Stimulated activated CD4-positive, alpha-beta T cell treated with anti-CD3 and anti-CD28 coated beads, Interleukin-15, amount 100 ng/mL, for 48 hours (primary cell): ENCODE measurements at places on chromosomes 11 and 22.

GRCh38 chr11:10941414-10941813, 83.6 kb upstream of the ZBED5 start:
- DNase-seq = no peak

DNA sequence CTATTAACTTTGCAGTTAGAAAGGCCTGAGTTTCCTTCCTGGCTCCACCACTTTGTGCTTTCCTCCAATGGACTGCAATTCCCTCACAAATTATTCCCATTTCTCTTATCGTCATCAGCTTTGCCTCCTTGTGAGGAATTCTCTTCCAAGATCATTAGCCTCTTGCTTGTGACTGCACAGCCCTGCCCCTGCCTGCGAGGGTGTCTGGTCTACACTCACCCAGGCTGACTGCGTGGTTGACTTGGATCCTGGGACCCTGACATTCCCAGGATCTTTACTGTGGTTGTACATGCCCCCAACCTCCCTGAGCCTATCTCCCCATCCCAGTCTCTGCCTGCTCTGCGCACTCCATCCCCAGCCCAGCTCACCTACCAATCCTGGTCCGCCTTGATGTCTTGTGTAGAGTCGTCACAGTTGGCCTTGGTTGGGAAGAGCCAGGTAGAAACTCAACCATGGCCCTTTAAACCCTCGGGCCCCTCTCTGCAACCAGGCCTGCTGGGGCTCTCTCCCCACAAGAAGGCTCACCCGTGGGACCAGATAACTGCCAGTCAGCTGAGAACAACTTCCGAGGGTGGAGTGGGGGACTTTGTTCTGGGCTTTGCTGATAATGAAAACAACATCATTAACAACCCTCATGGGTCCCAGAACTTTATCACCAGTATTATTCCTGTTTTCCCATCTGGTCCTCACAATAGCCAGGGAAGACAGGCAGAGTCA, at the start of gene OR2AT4:
OR2AT4 (minus strand) TSS at position 421 of the 717 bp plus-strand sequence.
- DNase-seq = no peak

DNA sequence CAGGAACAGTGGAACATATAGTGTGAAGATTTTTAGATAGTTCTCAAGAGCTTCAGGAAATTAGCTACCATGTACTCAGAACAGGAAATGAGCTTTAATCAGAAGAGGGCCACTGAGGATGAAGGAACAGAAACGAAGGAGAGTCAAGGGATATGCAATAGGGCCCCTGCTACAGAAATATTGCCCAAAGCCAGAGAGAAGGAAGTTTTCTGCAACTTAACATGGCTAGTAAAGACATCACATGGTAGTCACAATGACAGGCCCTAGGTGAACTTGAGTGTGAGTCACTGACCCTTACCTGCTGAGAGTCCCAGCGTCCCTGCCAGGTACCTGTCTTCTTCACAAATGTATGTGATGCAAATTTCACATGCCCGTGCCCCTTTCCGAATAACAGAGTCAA, 25.2 kb upstream of the CARD16 start:
- DNase-seq = no peak

GRCh38 chr11:79092791-79093353, 348.0 kb downstream of the TENM4 start:
- DNase-seq = no peak

DNA sequence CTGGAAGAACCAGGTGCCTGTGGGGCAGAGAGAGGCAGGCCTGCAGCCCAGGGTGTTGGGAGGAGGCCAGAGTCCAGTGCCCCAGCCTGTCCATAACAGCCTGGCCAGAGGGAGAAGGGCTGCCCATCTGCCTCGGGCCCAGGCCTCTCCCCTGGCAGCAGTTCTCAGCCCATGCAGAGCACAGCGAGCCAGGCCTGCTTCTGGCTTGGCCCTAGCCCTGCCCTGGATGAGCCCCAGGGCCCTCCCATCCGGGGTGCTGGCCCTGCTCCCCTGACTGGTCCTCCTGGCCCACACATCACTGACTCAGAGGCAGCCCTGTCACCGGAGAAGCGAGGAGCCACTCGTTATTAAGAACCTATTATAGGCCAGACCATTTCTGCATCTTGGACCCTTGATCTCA, 19.7 kb upstream of the MYRF start:
- DNase-seq = no peak

DNA sequence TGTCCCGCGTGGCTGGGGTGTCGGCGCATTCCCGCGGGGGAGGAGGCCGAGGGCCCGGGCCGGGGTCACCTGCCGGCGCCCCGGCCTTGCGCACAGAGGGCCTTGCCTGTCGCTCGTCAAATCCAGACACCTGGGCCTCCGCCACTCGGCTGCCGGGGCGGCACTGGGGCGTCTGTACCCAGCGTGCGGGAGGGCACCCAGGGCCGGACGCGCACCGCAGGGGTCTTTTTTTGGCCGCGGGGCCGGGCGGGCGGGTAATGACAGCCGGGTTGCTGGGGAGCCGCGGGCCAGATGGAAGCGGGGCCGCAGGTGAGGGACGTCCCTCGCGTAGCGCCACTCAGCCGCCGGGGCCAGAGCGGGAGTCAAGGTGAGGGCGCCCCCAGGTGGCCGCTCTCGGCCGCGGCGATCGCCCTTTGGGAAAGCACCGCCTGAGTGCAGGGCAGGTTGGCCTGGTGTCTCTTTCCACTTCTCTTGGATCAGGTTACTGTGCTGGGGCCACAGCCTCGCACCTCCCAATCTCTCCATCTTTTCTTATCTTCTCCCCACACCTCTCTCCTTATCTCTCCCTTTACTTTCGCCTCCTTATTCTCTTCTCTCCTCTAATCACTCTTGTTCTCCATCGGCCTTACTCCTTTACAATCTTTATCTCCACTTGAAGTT, 3.5 kb downstream of the PHLDB1 start:
- DNase-seq = peak; percentile 78

DNA sequence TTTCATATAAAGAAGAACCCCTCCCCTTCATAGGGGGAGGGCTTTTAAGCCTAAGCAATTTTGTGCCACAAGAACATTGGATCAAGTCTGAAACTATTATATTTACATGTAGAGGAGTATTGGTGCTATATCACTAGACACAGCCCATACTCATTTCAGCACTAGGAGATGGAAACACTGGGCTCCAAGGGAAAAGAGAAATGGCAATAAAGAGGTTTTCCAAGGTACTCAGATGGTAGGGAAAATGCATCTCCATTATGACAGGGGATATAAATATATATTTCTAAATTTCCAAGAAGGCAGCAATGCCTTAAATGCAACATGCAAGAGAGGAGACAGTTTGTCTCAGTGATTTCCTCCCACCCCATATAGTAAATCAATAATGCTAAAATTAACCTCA, 209.0 kb downstream of the RAB38 start:
- DNase-seq = no peak

- no peak for DNase-seq
Observed at GRCh38 chr11:60125956-60126585, 37.6 kb downstream of the MS4A2 start.

DNA sequence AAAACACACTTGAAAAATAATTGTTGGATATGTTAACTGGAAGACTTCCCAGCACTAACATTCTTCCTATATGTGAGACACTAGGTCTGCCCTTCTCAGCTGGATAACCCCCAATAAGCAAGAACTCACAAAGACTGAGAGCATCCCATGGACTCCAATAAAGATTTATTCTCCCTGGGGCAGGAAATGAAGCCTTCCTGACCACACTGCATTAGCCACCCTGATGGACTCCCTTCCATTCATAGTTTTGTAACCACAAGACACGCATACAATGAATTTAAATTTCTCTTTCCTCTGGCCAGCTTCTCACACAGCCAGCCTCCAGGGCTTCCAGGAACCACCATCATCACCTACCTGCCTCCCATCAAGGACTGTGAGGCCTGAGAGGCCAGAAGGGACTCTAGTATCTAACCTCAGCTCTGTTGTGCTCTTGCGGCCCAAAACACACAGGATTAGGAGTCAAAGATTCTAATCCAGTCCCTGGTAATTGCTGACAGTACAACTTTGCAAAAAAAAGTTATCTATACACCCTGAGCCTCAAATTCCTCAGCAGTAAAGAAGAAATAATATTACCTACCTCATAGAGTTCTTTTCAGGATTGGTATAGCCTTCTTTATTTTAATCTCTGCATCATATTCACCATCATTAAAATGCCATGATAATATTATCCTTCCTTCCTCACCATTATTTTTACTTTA, 45.6 kb upstream of the GDPD4 start:
- no peak for DNase-seq

- DNase-seq = no peak
Observed at GRCh38 chr11:130828741-130829140, 87.5 kb downstream of the SNX19 start.

GRCh38 chr22:39214006-39214382, 30.8 kb downstream of the PDGFB start:
- DNase-seq = no peak

GRCh38 chr11:19076744-19077589, 16.4 kb upstream of the MRGPRX2 start:
- peak; percentile 54 for DNase-seq

GRCh38 chr11:70935006-70935768, 317.2 kb downstream of the SHANK2 start:
- DNase-seq = no peak

DNA sequence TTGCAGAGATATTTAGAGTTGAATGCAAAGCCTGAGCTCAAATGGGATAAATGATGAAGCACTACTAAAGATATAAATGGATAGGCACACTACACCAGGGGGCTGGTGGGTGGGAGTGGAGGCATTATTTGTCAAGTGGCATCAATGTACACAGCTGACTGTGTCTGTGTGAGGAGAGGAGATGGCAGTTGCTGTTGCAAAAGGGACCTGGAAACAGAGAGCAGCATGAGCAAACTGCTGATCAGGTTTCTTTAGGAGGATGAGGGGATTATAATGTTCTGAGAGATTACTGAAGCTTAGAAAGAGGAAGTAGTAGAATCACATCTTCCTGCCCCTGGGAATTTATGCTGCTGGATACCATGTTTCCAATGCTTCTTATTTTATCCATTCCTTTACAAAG, 39.4 kb upstream of the LIN7C start:
- no peak for DNase-seq

- DNase-seq = no peak
Observed at GRCh38 chr11:120807414-120808150, 216.3 kb upstream of the TBCEL start.

DNA sequence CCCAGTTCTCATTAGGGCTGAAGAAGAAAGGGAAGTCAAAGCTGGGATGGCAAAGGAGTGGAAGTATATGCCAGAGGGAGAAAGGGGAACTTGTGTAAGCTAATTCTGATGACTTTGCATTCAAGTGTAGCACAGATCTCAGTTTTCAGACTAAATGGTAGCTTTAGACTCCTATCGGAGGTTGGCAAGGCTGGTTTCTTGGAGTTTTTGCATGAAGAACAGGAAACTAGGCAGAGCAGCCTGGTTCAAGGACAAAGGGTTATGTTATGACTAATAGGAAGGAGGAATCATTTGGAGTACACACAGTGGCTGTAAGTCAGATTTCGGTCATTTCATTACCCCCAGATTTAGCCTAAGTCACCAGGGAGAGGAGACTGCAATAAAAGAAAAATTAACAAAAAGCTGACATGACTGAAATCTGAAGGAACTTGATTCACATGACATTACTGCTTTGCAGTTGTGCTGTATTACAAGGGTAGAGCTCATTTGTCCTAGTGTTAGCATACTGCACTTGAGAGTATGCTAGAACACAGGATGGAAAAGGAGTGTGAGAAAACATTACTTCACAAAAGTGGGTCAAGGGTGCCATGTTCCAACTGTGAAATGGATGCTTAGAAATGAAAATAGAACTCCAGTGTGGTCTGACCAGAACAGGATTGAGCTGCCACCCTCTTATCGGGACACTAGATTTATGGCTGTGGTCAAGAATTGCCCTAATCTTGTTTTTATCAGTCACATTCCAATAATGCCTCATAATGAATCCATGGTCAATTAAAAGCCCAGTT, 23.6 kb downstream of the ADM start:
- DNase-seq = no peak

DNA sequence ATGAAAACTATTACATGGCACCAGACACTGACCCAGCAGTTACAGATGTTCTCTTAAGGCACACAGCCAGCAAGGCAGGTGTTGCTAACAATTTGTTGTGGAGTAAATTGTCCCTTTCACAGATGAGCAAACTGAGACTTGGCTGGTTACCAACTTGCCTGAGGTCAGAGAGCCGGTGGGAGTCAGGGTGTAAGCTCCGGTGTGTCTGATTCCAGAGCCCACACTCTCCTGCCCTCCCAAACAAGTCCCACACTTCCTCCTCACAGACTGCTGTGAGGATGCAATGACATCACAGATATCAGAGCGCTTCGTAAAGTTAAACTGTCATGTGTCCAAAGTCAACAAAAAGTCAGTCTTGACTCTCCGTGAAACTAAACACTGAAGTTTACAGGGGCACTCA, 12.5 kb downstream of the GDPD5 start:
- DNase-seq = no peak

- no peak for DNase-seq
Observed at GRCh38 chr22:32311551-32312071, 46.1 kb upstream of the RFPL3 start.
